ENCODE measurements at places on chromosomes 11 and 22.

DNA sequence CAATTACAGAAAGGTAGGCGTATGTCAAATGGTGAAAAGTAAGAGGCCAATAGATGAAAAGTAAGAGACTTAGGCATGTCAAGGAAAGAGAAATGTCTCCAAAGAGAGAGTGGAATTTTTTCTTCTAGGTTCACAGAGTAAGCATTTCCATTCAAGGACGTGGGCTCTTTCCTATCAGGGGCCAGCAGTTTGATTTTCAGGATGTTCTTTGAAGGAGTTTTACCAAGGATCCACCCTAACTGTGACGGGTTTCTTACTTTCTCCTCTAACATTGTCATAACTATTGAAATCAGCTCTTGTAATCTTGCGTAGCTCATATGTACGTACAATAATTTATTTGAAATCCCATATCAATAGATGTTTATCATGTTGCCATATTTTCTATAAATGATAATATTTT is 2112.2 kb upstream of the RAG2 start:
- no peak for DNase-seq

- no peak for DNase-seq
These were observed 60.5 kb upstream of the MMP13 start for GRCh38 chr11:103016031-103016430.

DNA sequence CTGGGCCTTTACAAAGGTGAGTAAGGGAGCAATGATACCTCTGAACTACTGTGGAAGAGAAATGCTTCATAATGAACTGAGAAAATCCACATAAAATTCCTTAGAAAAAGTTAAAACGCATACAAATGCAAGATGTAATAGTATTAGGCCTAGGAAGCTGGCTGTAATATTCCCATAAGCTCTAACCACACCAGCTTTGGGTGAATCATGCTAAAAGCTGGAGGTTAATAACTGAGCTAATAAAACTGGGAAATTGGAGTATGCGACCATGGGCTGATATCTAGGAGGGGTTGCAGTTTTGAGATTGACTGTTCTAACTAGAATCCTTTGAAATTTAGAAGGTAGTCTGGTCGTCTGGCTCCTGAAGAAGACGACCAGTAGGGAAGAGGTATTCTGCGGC is 28.6 kb upstream of the RCE1 start:
- no peak for DNase-seq

- peak; percentile 16 for DNase-seq
These were observed 99.4 kb upstream of the BLID start for GRCh38 chr11:122215244-122215992.

- no peak for DNase-seq
These were observed 7.0 kb upstream of the RDX start for GRCh38 chr11:110303414-110303826.

DNA sequence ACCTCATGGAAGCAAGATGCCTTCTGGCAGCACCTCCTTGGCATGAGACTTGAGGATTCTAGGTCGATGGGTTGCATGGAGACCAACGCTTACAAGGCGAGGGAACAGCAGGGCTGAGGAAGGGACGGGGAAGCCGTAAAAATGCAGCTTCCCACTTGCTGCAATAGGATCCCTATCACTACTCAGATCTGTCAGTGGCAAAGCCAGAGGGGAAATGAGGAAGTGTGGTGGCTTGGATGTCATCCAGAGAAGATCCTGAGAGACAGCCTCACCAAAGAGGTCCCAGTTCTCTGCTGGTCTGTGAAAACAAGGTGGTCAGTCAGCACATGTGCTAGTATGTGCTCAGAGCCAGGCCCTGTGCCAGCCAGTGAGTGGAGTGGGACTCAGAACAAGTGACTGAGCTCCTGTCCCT is 22.2 kb downstream of the CYB5R2 start:
- DNase-seq = no peak

DNA sequence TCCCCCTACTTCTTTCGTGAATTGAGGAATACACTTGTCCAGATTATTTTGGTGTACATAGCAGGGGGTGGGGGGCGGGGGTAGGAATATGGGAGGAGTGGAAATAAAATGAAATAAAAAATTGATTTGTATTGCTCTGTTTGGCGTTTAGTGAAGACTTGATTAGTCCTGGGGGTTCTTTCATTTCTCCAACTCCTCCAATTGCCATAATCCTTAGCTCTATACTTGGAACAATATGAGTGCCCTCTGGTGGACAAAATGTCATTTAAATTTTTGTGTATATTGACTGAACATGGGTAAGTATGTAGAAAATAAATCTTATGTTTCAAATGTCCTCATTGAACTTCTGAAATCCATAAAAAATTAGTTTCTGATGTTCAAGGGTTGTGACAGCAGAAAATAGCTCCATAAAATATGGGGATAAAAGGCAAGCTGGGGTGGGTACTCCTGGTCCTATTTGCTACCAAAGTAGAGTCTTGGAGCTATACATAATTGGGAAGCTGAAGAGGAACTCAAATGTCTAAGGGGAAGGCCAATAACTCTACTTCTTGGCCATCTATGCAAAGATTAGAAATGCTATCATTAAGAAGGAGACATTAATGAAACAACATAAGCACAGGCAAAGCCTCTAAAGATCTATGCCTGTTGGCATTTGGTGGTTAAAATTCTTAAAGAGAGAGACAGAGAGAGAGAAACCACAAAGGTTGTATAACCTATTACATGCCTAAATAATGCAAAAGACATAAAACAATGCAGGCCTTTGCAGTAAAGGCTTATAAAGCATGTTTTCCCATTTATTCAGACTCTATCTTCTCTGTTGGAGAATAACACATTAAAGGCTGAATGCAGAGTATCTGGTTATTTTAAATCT is 421.6 kb downstream of the METTL15 start:
- DNase-seq = peak; percentile 9

DNA sequence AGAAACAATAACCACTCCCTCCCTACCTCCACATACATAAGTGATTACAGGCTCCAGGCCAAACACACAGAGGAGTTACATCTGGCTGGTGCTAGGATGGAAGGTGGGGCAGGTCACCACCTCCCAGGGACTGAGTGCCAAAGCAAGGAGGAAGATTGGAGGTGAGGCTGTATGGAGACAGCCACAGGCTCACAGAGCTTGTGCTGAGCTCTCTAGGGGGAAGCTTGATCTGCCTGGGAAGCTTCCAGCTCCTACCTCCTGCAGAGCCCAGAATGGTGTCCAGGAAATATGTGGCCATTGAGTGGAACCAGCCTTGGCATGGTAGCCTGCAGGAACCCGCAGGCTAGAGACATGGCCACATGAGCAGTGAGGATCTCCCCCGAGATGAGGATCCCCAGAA is 3.6 kb upstream of the MED15 start:
- DNase-seq = no peak

DNA sequence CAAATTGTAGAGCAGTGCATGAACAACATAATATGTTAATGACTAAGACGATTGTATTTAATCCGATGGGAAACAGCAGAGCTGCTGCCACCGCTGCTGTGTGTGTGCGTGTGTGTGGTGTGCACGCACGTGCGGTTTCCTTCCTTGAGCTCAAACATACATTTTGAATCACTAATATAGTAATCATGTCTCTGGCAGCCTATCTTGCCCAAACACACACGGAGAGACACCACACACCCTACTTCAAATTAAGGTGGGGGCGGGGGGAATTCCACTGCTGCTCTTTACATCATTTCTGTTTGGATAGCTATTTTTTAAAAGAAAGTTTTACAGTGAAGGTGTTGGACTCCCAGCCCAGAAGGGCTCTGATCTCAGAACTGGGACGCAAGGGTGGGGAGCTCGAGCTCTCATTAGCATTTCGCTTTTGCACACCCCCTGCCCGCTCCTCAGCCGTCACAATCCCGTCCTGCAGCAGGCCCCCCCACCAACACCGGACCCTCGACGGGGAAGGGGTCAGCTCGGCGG is 651 bp upstream of the FAM83F start:
- DNase-seq = peak; percentile 58

GRCh38 chr11:76453248-76453647 is 8.4 kb downstream of the EMSY start:
- no peak for DNase-seq

GRCh38 chr22:45421349-45422055 is 8.0 kb downstream of the RIBC2 start:
- DNase-seq = no peak

DNA sequence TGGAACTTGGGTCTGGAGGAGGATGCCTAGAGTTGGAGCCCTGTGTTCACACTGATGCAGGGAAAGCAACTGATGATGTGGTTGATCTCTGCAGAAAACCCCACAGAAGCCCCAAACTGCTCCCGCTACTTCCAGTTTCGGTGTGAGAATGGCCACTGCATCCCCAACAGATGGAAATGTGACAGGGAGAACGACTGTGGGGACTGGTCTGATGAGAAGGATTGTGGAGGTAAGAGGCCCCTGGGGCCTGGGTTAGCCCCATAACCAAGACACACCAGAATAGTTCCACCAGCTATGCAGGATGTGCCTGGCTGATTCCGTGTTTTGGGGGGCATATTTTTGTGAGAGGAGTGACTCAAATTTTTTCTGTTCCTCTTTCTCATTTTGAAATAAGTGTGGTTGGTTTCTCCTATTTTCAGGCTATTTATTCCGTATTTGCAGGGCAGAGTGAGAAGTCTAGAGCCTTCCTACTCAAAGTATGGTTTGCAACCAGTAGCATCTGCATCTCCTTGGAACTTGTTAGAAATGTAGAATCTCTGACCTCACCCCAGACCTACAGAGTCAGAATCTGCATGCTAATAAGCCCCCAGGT is 137.3 kb upstream of the SORL1-AS1 start:
- no peak for DNase-seq

DNA sequence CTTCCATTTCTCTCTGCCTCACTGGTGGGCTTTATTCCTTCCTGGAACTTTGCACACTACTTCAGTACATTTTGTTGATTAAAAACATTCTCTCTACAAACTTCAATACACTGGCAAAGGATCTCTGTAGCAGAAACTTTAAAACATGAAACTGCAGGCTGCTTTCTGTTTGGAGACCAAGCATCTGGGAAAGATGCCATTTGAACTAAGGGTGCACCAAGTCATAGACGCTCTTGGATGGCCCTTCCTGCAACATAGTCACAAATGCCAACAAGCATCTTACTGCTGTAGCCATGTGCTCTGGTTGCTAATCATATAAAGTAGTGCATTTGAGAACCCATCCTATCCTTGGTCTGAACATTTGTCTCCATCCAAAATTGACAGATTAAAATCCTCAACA is 56.4 kb downstream of the SNX19 start:
- DNase-seq = no peak

GRCh38 chr11:133166662-133167061 is 365.6 kb downstream of the OPCML start:
- DNase-seq = no peak

GRCh38 chr22:30602049-30602448 is 4.9 kb upstream of the TCN2 start:
- no peak for DNase-seq

DNA sequence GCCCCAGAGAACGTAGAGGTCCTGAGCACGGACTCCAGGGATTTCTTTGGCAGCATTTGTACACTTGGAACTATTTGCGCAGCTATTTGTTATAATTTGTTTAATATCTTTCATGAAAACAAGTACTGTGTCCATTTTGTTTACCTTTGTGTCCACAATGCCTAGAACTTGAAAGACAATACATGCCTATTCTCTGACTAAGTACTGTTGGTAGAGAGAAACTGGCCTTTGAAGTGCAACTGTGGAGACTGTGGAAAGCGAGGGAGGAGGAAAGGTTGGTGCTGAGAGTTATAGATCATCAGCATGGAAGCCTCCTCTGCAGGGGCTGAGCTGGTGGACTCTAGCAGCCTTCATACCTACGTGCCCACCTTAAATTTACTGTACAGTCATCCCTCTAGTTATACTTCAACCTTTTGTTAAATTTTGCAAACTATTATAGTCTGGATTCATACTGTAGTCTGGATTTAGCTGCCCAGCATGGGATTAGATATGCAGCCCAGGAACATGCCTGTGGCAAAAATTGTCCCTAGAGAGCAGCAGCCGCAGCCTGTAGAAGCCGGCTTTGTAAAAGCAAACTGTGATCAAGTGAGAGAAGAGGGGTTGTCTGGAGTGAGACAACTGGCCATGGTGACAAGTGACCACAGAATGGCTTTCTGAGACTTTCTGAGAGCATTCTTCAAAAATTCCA is 24.2 kb upstream of the YAP1 start:
- no peak for DNase-seq

Measured in K562 (cell line).